Motor neuron (in vitro differentiated cells): ENCODE measurements at places on chromosomes 5 and 9.

- ATAC-seq, result peak; percentile 65
These were observed 1.2 kb downstream of the PRRT1B start for GRCh38 chr9:131546336-131547084.

DNA sequence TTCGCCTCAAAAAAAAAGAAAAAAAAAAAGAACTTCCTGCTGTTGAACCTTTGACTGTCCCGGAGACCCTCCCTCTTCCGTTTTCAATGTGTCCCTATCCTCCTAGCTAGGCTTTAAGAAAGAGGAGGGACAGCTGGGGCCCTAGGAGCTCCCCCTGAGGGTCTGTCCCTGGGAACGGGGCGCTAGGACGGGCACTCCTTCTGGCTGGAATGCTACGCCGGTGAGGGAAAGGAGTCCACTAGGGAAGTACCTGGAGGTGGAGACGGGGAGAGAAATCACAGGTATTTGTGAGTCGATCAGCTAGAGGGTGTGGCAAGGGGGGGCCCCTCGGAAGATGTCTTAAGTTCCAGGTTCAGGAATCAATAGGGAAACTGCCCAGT is 4.6 kb downstream of the SIT1 start:
- ATAC-seq, result peak; percentile 21

- no peak for ATAC-seq
These were observed 34.7 kb downstream of the ADAMTS2 start for GRCh38 chr5:179310439-179311090.

DNA sequence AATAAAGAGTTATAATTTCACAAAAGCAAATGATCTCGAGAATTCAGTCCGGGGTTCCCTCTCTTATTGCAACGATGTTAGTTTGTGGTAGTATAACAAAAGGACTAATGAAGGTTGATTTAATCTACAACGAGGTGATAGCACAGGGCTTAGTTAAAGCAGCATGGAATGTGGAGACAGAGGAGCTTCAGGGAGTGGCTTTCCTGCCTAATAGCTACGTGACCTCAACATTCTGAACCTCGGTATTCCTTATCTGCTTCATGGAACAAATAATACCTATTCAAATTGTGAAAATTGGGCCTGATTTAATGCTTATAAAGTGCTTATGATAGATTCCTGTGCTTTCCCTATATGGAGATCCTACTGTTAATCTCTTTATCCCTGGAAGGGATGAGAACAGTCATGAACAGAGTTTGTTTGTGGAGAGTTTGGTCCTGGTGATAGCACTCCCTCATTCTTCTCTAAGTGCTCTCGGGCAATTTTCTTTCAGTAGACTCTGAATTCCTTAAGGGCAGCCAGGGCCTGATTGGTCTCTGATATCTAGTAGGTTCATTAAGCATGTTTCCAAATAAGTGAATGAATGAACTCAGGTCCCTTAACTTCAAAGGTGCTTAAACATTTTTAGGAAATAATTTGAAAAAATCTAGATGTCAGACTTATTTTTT is 104.1 kb upstream of the TUT7 start:
- no peak for ATAC-seq

DNA sequence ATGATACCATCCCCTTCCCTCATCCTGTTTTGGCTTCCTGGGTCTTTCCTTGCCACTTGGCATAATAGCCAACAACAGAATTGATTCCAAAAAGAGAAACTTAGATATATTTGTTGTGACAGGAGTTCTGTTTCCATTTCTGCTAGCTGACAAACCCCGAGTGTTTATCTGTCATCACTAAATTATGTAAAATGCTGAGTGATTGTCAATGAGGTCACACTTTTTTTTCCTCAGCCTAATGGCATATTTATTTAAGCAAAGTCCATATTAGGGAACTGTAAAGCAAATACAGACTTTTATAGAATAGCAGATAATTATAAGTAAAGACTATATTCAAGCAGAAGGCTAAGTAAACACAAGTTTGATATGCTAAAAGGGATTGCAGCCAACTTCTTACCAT is 64.0 kb downstream of the RGS7BP start:
- peak; percentile 9 for ATAC-seq

DNA sequence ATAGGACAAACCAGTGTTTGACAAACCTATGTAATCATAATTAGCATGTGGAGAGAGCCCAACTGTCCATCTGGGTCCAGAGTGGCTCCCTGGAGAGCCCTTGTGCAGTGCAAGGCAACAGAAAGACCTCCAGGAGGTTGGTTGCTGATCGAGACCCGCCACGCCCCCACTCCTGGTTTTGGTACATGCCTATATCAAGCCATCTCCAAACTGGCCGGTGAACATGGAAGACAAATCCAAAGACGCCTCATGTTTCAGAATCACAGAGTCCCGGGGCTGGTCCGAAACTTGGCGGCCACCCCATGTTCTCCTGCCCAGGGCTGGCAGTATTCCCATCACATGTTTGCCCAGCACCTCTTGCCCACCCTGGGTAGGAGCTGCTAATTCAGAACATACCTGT is 140.2 kb downstream of the PAX5 start:
- no peak for ATAC-seq
